MG63 (cell line): ENCODE measurements at places on chromosomes 12 and 14. TPM values are rescaled to one million over a fixed set of nuclear protein-coding genes. Genes with fewer than 3 reads are reported as not detected.

The A2ML1 gene
- total RNA-seq = not detected in 2 replicates

The HOTAIR gene
- total RNA-seq = 4.2 and 4.5 TPM in 2 replicates

The MPHOSPH9 gene
- 16.0 and 20.7 TPM in 2 replicates for total RNA-seq

The SMIM41 gene
- total RNA-seq = not detected in 2 replicates

The EVL gene
- 17.3 and 17.9 TPM in 2 replicates for total RNA-seq

The IL23A gene
- not detected in 2 replicates for total RNA-seq

DNA sequence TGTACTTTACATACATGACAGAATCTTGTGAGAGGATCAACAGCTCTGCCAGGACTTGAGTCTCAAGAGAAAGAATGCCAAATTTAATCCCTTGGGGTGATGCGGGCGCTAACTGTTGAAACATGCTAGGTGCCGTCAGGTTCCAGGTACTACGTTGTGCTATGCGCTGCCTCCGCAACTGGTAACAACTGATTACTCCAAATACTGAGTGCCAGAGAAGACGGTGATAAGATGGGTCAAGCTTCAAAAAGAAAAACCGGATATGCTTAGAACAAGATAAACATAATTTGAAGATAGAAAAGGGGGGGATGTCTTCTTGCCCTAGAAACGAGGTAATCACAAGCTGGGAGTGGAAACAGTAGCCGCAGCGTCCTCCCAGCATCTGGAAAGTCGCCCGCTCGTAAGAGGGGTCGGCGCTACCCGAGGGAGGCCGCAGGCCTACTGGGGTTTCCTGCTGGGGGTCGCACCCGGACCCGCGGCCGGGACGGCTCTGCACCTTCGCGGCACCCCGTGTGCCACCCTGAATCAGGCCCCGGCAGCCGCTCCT is 678 bp downstream of the ZBTB25 start:
- no peak for DNase-seq

- DNase-seq = no peak
These were observed 3.5 kb upstream of the SPRYD3 start for GRCh38 chr12:53082637-53083175.

- DNase-seq = peak; percentile 87
These were observed 9.3 kb downstream of the SYNE3 start for GRCh38 chr14:95507174-95507573.

DNA sequence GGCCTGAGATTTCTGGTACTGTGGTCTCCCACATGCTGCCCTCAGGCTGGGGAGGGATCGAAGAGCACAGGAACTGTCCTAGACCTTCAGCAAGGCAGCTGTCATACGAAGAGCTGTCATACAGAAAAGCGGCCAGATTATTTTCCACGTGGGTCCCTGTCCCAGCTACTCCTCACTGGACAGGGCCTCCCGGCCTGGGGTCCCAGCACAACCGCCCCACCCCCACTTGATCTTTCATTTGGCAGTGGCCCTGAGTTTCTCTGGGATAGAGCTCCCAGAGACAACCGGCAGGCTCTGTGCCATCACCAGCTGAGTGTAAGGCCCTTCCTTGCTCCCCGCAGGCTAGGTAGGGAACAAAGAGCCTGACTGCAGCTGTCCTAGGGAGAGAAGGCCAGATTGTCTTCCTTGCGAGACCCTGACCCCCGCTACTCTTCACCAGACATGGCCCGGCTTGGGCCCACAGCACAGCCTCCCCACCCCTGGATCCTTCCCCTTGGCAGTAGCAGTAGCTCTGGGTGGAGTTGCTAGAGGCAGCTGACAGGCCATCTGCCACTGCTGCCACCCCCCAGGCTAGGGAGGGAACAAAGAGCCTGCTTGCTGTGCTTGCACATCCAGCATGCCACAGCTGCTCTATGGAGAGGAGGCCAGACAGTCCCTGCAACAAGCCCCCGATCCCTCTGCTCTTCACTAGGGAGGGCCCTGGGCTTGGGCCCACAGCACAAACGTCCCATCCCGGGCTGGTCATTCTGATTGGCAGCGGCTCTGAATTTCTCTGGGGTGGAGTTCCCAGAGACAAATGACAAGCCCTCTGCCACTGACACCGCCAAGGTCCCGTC is 3.1 kb upstream of the OR4N2 start:
- DNase-seq = no peak

- no peak for DNase-seq
These were observed 9.3 kb downstream of the PCK2 start for GRCh38 chr14:24103451-24103850.

DNA sequence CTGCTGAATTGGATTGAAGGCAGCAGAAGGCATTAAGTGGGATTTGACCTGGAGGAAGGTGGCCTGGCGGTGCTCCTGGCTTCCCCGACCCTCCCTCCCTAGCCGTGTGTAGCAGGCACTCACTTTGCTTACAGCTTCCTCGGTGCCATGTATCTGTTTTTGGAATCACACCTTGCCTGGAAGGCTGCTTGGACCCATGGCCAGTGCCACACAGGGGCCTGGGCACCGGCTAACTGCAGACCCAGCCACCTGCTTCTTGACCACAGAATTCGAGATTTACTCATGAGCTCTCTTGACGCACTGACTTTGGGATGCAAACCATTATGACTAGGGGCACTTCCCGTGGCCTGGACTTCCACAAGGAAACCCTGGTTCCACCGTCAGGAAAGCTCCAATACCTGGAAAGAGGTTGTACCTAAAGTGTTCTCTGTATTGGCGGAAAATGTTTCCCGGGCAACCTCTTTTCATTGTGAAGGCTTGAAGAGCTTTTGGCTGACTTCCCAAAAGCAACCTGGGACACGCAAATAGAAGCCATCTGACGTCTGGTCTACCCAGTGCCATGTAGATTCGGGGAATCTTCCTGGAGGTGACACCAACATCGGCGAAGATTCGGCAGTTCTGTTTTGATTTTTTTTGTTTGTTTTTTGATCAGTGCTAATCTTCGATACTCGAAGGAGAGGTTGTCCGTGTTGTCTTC is 125.6 kb upstream of the RTL1 start:
- no peak for DNase-seq

DNA sequence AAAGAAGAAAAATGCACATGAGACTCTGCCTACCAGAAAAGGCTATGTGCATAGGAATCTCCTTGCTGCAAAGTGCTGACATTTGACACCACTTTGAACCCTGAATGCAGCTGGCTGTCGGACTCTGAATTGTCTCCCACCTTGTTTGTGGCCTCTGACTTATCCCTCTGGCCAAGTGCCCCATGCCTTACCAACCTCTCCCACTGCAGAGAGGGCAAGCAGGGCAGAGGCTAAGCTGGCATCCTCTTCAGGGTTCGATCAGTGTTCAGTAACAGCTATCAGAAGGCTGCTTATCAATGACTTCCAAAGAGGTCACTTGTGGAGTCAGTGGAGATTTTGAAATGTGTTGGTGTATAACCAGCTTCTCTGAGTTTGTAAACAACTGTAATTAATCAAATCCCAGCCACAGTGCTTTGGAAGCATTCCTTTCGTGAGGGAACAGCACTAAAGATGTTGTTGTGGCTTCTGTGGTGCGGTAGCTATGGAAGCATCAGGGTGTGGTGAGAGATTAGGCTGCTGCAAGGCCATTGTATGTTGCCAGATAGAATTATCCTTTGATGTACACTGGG is 22.6 kb upstream of the BMP4 start:
- no peak for DNase-seq

DNA sequence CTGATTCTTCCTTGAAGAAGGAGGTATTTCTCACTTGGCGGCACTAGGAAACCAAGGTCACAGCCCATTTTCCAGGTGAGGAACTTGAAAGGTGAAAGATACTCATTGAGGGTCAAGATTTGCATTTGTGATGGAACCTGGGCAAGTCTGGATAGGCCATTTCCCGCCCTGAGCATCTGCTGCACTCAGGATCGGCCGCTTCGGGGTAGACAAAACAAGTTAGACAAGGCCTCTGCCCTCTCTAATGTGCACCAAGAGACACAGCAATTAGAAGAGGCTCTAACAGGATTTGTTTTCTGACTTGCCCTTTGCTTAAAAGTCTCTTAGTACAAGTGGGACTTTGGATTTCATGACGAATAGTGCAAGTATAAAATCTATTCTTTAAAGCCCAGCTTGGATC is 167.2 kb downstream of the KTN1 start:
- DNase-seq = no peak

- no peak for DNase-seq
These were observed 321.5 kb downstream of the TMEM117 start for GRCh38 chr12:44157359-44157758.

DNA sequence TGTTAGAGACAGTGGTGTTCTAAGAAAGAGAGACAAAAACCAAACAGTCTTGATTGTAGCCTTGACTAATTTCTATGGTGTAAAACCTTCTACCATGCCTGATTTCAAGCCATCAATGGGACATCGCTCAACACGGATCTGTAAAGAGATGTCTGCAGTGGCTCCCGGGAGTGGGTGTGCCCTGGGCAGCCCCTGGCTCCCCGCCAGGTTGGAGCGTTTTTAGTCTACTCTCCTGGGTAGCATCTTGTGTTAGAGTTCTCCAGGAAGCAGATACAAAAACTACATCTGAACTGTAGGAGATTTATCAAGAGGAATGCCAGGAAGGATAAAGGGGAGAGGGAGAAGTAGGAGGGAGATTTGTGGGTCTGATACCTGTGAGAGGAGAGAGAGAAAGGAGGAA is 1212.9 kb downstream of the BCL11B start:
- DNase-seq = no peak
